ENCODE measurements at places on chromosomes 7 and 10. TPM values are rescaled to one million over a fixed set of nuclear protein-coding genes. Genes with fewer than 3 reads are reported as not detected.

The SUN3 gene
- total RNA-seq, result 12.8 TPM

The TMEM139 gene
- total RNA-seq, result 1.1 TPM

The SPDYE2B gene
- 10.6 TPM for total RNA-seq

The SSC4D gene
- 1.8 TPM for total RNA-seq

The OPN4 gene
- 0.19 TPM for total RNA-seq

The GJD4 gene
- total RNA-seq, result 0.31 TPM

The ITGA8 gene
- 0.79 TPM for total RNA-seq

The ALOX5 gene
- 18.5 TPM for total RNA-seq

The LEP gene
- 0.31 TPM for total RNA-seq

The NYAP1 gene
- total RNA-seq, result 27.3 TPM

The HOXA11 gene
- total RNA-seq, result 0.25 TPM

The SPDYE2 gene
- total RNA-seq, result 15.6 TPM

DNA sequence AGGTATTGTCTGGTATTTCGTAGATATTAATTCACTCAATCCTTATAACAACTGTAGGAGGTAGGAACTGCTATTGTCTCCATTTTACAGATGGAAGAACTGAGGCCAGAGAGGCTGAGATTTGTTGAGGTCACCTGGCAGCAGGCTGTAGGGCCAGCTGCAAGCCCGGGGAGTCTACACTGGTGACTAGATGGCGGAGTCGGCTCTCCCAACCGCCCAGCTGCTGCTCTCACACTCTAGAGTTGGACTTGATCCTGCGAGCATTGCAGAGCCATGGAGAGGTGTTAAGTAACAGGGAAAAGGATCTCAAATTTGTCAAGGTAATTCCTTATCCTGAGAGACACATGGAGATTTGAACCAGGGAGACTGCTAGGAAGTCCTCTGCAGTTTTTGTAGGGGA is 124.1 kb downstream of the CAMK1D start:
- no peaks in the 10 kb centered on the region for H3K4me1 ChIP-seq
- no peak overlapping the region for H3K27ac ChIP-seq
- no peak for DNase-seq
- no peaks in the 10 kb centered on the region for H3K27me3 ChIP-seq
- H3K36me3 ChIP-seq, result no peaks in the 10 kb centered on the region

GRCh38 chr7:143416565-143417149 is 8.0 kb upstream of the EPHA1 start:
- no peaks in the 10 kb centered on the region for H3K4me1 ChIP-seq
- no peak overlapping the region for H3K4me3 ChIP-seq
- no peak overlapping the region for H3K27ac ChIP-seq
- no peak for DNase-seq

DNA sequence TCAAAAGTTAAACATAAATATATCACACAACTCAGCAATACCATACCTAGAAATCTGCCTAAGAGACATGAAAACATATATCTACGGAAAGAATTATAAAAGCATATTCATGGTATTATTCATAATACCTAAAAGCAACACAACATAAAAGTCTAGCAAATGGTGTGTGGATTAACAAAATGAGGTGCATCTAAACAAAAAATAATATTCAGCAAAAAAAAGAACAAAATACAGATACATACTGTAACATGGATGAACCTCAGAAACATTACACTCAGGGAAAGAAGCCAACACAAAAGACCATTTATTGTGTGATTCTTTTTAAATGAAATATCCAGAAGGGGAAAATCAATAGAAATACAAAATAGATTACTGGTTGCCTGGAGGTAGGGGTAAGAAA is 155.0 kb downstream of the IMMP2L start:
- no peaks in the 10 kb centered on the region for H3K36me3 ChIP-seq
- no peak for DNase-seq
- H3K4me3 ChIP-seq, result no peak overlapping the region
- H3K27me3 ChIP-seq, result no peaks in the 10 kb centered on the region
- H3K4me1 ChIP-seq, result no peaks in the 10 kb centered on the region

DNA sequence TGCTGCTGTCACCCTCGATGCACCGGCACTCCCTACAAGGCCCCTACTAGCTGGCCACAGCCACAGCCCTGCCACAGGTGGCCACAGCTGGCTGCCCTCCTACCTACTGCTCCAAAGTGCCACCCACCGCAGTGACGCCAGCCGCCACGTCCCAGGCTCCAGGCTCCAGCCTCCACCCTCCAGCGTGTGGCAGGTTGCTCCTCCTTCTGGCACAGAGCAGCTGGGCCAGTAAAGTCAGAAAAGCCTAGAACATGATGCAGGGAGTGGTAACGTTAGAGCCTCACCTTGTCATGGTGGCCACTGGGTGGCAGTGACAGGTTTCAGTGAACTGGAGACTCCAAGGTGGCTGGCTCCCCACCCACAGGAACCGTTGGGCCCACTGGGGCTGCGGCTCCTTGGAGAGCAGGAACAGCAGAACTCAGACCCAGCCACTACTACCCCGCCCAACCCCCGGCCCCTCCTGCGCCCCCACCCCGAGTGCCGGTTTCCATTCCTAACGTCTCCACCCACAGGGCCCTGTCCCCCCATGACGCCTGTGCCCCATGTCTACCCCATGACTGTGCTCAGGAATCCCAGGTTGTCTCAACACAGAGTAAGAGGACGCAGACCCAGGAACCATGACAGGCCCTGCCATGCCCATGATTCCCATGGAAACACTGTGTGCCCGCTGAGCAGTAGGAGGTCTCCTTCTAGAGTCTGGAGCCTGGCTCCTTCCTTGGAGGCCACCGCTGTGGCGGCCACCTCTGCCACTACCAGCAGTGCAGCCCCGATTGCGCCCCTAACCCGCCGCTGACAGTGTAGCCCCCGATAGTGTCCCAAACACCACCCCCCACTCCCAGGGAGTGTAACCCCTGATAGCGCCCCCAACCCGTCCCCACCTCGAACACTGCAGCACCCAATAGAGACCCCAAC is 52.3 kb upstream of the ZNF33B start:
- H3K27ac ChIP-seq, result no peak overlapping the region
- no peaks in the 10 kb centered on the region for H3K36me3 ChIP-seq
- DNase-seq, result no peak

DNA sequence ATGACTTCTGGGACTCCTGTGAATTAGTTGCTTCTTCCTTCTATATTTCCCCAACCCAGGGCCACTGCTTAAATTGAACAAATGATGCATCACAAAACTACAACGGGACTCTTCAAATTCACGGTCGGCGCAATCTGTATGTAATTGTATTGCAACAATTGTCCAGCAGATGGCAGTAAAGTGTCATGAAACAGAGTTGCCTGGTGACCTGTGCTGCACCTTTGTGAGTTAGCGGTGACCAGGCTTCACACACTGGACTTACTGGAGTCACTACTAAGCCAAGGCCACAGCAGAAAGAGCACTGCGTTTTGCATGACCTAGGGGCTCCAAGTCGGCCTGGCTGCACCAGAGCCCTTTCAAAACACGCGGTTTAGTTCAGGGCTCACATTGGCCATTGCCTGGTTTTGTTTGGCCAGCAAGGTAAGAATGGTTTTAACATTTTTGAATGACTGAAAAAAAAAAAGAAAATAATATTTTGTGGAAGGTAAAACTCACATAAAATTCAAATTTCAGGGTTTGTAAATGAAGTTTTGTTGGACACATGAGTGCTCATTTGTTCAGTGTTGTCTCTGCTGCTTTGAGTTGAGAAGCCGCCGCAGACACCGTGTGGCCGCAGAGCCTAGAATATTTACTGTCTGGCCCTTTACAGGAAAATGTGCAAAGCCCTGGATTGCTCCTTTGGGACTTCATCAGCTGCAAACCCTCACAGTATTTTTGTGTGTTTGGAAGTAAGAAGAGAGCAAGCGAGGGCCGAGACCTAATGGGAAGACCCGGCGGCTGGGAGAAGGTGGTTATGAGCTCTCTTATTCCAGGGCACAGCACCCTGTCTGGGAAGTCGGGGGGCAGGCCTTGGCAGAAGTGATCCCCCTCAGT is 23.2 kb upstream of the ZNF32 start:
- H3K27me3 ChIP-seq, result no peaks in the 10 kb centered on the region
- no peak overlapping the region for H3K4me3 ChIP-seq
- peak; percentile 75 for DNase-seq
- no peaks in the 10 kb centered on the region for H3K36me3 ChIP-seq
- H3K4me1 ChIP-seq, result peaks cover 6% of the 10 kb centered on the region
- no peak overlapping the region for H3K27ac ChIP-seq

- no peak overlapping the region for H3K4me3 ChIP-seq
- H3K36me3 ChIP-seq, result no peaks in the 10 kb centered on the region
- no peak for DNase-seq
- no peaks in the 10 kb centered on the region for H3K4me1 ChIP-seq
Measured at GRCh38 chr7:71780282-71780681, 631.9 kb downstream of the CALN1 start.

DNA sequence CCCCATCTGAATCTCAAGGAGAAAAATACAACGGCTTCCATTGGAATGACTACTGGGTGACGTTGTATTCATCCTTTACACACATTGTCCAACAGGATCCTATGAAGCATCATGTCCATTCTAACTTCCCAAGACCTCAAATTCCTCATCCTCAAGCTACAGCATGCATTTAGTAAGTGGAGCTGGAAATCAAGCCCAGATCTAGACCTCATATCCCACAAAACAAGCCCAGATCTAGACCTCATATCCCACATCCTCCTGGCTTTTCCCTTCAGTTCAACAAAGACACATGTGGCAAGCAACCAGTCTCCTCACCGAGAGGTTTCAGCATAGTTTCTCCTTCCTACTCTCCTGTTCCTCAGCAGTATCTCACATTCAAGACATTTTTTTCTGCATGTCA is 12.2 kb downstream of the IGF2BP3 start:
- no peaks in the 10 kb centered on the region for H3K36me3 ChIP-seq
- no peak overlapping the region for H3K4me3 ChIP-seq
- DNase-seq, result no peak
- no peaks in the 10 kb centered on the region for H3K27me3 ChIP-seq

DNA sequence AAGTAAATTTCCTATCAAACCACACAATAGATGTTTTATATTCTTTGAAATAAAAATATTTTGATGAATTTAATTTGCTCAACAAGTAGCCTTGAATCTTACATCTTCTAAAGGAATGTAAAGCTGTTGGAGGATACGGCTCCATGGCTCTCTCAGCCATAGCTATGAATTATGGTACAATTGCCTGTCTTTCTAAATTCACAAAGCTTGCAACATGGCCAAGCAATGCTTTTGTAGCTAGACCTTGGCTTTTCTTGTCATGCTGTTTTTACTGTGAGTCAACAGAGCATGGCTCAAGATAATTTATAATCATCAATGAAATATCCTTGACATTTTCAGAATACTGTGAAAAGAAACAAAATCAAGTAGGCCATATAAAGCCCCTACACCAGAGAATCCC is 286.7 kb downstream of the CACNA2D1 start:
- no peaks in the 10 kb centered on the region for H3K27me3 ChIP-seq
- no peak overlapping the region for H3K27ac ChIP-seq
- no peaks in the 10 kb centered on the region for H3K36me3 ChIP-seq
- no peak overlapping the region for H3K4me3 ChIP-seq
- DNase-seq, result no peak

DNA sequence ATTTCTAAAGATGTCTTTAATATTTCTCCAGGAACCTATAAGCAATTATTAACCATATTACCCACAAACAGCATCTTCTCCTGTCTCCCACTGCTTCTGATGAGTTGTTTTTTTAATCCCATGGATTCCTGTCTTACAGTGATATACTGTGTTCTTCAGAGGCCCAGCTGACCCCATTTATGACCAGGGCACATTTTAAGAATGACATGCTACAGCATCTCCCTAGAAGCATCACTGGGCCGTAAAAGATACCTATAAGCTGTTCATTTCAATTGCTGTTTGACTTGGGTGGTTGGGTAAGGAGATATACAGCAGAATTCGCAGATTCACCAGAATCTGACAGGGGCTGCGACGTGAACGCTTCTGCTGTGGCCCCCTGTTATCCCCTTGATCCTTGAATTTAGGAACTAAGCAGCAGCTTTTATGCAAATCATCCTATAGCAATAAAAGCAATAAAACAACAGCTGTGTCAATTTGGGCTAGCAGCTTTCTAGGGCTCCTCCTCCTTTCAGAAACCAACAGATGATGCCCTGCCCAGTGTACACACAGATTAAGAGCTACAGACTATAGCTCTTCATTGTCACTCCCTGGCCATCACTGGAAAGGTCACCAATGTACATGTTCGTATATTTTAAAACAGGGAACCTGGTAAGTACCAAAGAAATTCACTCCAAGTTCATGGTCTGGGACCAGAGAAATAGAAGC is 86.8 kb downstream of the CPEB3 start:
- DNase-seq, result no peak
- H3K27me3 ChIP-seq, result no peaks in the 10 kb centered on the region
- no peak overlapping the region for H3K4me3 ChIP-seq

GRCh38 chr10:118017850-118018249 is 28.9 kb downstream of the RAB11FIP2 start:
- H3K27ac ChIP-seq, result no peak overlapping the region
- no peaks in the 10 kb centered on the region for H3K4me1 ChIP-seq
- no peaks in the 10 kb centered on the region for H3K27me3 ChIP-seq
- no peak overlapping the region for H3K4me3 ChIP-seq

- no peaks in the 10 kb centered on the region for H3K27me3 ChIP-seq
- DNase-seq, result no peak
- H3K36me3 ChIP-seq, result no peaks in the 10 kb centered on the region
- peaks cover 5% of the 10 kb centered on the region for H3K4me1 ChIP-seq
- no peak overlapping the region for H3K27ac ChIP-seq
Measured at GRCh38 chr7:70574314-70574834, 557.6 kb upstream of the GALNT17 start.

DNA sequence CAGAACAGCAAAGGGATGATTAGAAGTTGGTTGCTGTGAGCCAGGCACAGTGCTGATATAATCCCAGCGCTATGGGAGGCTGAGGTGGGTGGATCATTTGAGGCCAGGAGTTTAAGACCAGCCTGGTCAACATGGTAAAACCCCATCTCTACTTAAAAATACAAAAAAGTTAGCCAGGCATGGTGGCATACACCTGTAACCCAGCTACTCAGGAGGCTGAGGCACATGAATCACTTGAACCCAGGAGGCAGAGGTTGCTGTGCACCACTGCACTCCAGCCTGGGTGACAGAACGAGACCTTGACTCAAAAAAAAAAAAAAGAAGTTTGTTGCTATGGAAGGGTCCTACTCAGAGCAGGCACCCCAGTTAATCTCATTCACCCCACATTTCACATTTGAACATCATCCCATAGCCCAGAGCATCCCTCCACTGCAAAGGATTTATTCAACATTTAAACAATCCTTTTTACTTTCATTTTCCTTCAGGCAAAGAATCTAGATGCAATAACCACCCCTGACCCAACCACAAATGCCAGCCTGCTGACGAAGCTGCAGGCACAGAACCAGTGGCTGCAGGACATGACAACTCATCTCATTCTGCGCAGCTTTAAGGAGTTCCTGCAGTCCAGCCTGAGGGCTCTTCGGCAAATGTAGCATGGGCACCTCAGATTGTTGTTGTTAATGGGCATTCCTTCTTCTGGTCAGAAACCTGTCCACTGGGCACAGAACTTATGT is 4.1 kb downstream of the IL6 start:
- H3K4me3 ChIP-seq, result no peak overlapping the region
- no peak overlapping the region for H3K27ac ChIP-seq
- H3K36me3 ChIP-seq, result no peaks in the 10 kb centered on the region
- H3K27me3 ChIP-seq, result no peaks in the 10 kb centered on the region
- peaks cover 9% of the 10 kb centered on the region for H3K4me1 ChIP-seq
- no peak for DNase-seq

- DNase-seq, result no peak
- no peaks in the 10 kb centered on the region for H3K27me3 ChIP-seq
- H3K4me3 ChIP-seq, result no peak overlapping the region
- no peaks in the 10 kb centered on the region for H3K4me1 ChIP-seq
- H3K36me3 ChIP-seq, result no peaks in the 10 kb centered on the region
- H3K27ac ChIP-seq, result no peak overlapping the region
Measured at GRCh38 chr7:116776610-116777289, 85.6 kb upstream of the CAPZA2 start.

GRCh38 chr10:45599021-45599603 is 73.5 kb downstream of the ZFAND4 start:
- no peaks in the 10 kb centered on the region for H3K27me3 ChIP-seq
- DNase-seq, result no peak
- H3K36me3 ChIP-seq, result no peaks in the 10 kb centered on the region
- no peak overlapping the region for H3K27ac ChIP-seq
- H3K4me3 ChIP-seq, result no peak overlapping the region

All from testis (tissue), 5 donors.